Aorta (tissue), 5 donors: ENCODE measurements at places on chromosomes 6 and 20. TPM values are rescaled to one million over a fixed set of nuclear protein-coding genes. Genes with fewer than 3 reads are reported as not detected.

EFCAB8 gene
- 0.81 TPM for total RNA-seq

DNA sequence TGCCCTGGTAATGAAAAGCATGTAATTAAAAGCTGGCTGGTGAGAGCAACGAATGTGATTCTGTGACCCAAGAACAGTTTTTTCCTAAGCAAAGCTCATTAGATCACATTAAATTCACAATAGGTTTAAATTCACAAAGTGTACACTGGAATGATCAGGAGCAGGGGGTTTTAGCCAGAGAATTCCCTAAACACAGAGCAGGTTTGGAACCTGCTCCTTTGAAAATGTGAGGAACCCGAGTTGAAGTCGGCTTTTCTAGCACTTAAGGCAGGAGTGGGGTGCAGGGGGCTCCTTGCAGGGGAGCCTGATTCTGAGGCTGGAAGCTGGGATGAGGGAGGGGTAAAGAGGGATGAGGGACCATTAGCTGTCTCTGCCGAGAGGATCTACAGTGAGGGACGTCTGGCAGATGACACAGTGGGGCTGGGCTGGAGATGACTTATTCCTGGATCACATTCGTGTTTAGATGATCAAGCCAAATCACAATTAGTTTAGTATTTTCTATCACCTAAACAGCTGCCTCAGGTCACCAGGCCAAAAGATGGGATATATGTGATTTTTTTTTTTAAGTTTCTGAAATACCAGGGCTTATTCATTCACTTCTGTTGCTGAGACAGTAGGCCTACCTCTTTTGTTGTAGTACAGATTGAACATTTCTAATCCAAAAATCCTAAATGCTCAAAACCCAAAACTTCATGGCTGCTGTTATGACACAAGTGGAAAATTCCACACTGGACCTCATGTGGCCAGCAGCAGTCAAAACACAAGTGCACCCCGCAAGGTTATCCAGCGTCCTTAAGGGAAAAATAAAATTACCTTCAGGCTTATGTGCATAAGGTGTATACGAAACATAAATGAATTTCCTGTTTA, 93.1 kb upstream of the HIVEP1 start:
- no peak for DNase-seq

PI16 gene
- 38.7 TPM for total RNA-seq

STK38 gene
- total RNA-seq, result 25.2 TPM

UBE2J1 gene
- total RNA-seq, result 38.7 TPM

DNA sequence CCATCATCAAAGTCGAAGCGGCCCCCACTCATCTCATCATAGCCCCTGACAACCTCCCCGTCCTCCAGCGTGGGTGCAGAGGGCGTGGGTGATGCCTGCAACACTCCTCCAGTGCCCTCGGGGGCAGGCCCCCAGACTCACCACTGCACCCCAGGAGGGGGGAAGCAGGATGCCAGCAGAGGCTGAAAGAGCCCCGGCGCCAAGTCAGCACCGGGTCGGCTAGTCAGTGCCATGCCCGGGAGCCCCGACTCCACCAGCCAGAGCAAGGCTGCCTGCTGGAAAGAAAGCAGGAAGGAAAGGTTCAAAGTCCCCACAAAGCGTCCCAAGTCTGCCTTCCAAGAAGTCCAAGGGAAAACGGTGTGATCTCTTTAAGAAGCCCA, 324 bp downstream of the JPH2 start:
- DNase-seq, result peak; percentile 71

FAXC gene
- 3.8 TPM for total RNA-seq

- DNase-seq, result no peak
Measured at GRCh38 chr6:146544616-146545182, 1.1 kb downstream of the RAB32 start.

DNA sequence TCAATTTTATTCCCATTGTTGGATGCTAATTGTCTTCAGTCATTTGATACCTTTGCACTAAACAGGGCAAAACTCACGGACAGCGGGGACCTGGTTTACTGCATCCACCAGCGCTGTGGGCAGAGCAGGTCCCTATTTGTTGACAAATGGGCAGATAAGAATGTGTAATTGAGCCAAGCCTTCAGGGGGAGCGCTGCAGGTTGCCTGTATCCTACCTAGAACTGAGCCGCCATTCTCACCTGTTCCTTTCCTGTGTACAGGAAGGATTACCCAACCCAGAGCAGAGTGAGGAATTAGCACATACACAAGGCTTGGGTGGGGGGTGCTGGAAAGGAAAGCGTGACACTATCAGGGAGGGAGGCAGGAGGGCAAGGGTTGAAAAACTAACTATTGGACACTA, 89.1 kb upstream of the FOXA2 start:
- no peak for DNase-seq

DNA sequence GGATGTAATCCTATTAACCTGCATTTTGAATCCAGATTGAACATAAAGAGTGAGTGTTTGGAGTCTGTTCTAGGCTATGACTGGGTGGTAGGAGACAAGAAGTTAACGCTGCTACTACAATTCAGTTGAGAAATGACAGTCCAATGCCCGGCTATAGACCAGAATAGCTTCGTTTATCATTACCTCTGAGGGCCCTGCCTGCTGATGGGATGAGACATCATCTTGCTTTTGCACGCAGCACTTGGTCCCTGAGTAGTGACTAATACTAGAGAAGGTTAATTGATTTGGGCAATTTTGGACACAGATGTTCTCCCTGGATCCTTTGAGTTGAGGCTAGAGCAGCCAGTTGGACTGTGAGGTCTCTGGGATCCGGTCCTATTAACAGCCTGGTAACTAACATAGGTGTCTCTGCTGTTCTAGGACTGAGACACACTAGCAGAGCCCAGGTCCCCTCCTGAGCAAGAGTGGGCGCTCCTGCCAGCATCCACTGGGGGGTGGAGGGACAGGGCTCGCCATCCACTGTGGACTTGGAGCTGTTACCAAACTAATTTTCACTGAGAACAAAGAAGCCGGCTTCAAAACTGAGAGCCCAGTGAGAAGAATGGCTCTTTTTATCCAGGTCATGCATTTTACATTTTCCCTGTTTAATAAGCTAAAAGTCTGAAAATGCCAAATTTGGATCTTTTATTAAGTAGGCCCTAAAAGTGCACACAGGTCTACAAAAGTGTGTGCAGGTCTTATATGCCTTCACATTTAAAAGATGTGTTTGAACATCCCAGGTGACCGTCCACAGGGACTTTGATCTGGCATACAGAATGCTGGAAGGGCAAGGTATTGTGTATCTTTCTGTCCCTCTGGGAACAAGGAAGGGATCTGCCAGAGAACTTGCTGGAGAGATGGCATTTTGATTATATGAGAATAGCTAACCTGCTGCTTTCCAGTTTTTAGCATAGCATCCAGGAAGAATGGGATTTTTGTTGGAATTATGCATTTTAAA, 212.5 kb downstream of the CDH4 start:
- DNase-seq, result no peak

UNC93A gene
- total RNA-seq, result not detected

TCF19 gene
- 8.3 TPM for total RNA-seq

GRCh38 chr20:2595076-2595475, 57.4 kb upstream of the NOP56 start:
- no peak for DNase-seq

HTR1E gene
- not detected for total RNA-seq

CASS4 gene
- 2.4 TPM for total RNA-seq

DNA sequence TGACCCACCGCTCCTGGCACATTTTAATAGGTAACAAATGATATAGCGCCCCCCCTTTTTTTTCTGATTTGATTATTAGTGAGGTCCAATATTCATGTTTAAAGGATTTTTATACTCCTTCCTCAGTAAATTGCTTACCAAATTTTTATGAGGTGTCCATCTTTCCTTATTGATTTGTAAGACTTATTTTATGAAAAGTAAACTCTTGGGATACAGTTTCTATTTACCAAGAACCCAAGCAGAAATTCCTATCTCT, 25.1 kb downstream of the TRIM27 start:
- DNase-seq, result no peak

GRCh38 chr6:113182370-113183141, 674.6 kb upstream of the MARCKS start:
- no peak for DNase-seq
